BE2C (cell line): ENCODE measurements at places on chromosomes 2 and 18.

- no peak for DNase-seq
These were observed 201.2 kb downstream of the CBLN2 start for GRCh38 chr18:72342933-72343332.

GRCh38 chr2:26969077-26969844, 1.2 kb upstream of the MAPRE3 start:
- no peak for DNase-seq

DNA sequence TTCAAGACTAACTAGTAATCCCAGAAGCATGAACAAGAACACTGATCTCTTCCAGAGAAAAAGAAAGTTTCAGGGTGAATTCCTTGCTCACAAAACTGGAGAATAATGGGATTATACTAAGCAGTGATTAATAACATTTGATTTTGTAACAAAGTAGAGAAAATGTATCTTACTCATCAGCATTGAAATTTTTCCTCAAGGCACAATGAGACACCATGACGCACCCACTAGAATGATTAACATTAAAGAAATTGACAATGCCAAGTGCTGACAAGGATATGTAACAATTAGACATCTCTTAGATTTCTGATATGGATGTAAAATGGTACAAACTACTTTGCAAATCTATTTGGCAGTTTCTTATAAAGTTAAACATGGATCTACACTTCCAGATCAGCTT, 101.1 kb upstream of the EPHA4 start:
- no peak for DNase-seq

DNA sequence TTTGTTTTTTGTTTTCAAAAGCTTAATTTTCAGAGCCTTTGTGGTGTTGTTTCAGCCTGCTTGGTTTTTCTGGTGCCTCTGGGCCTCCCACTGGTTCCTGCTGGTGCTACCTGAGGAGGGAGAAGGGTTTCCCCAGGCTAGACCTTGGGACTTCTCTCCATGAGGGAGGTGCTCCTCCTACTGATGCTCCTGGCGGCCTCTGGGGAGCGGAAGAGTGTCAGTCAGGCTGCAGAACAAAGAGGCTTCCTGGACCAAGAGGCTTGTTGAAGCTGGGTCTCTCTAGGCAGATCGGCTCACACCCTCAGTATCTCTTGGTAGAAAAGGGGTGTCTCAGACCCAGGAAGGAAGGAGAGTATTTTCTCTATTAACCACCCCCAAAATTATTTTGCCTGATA, 32.2 kb downstream of the RFX8 start:
- no peak for DNase-seq

DNA sequence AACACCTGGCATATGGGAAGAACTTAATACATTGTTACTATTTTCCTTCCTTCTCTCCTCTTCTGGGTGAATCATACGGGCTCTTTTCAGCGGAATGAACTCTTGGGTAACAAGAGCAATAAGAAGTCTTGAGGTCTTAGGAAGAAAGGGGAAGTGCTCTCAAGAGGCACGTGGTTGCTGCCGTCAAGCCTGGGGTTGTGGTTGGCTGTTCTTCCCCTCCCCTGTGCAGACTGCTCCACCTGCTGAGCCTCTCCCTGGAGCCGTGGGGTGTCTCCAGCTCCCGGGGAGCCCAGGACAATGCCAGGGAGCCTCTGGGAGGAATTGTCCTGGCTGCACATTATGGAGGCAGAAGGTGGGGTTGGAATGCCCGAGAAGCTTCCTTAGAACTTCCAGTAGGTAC, 19.4 kb downstream of the TOGARAM2 start:
- no peak for DNase-seq

- DNase-seq: peak; percentile 72
These were observed 84.2 kb upstream of the LAPTM4A start for GRCh38 chr2:20135631-20136050.

GRCh38 chr18:46268671-46269070, 164.5 kb downstream of the HAUS1 start:
- DNase-seq: no peak

DNA sequence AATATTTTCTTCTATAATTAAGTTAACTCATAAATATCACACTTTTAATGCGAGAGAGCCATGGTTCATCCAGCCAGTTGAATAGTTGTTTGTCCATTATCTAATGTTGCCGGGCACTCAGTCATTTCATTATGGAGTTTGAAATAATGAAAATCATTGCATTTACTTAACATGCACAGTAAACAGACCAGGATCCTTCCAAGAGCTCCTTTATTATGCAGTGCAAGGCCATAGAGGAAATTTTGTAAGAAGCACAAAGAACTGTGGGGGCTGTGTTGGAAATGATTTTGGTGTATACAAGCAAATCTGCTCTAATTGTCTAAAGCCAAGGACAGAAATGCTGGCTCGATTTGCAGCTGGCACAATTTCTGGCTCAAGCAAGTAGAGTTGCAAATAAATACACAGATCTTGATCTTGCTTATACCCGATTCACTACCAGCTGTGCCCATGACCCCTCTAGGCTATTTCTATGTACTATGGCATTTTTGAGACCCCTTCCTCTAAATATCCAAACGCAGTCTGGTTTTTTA, 400.3 kb upstream of the HNRNPA3 start:
- no peak for DNase-seq

DNA sequence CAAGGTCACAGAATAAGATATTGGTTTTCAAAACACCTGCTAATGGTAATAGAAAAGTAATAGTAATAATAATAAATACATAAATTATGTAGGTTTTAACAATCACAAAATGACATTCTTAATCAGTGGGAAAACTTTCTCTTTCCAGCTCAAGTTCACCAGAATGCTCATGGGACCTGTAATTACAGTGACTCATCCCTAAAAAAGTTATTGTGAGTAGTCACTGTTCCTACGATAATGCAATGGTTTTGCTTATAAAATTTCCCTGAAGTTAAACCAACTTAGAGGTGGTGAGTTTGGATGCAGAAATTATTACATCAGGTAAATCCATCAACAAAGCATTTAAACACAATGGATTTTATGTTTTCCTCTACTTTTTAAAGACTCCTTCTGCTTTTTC, 502.3 kb downstream of the PID1 start:
- no peak for DNase-seq

- DNase-seq: no peak
These were observed 36.4 kb upstream of the PHLPP1 start for GRCh38 chr18:62678847-62679485.
